ENCODE measurements at places on chromosomes 6 and 20.

GRCh38 chr6:10759884-10760329, 12.3 kb downstream of the TMEM14B start:
- no peak for DNase-seq

GRCh38 chr6:85118233-85118632, 331.6 kb upstream of the NT5E start:
- no peak for DNase-seq

DNA sequence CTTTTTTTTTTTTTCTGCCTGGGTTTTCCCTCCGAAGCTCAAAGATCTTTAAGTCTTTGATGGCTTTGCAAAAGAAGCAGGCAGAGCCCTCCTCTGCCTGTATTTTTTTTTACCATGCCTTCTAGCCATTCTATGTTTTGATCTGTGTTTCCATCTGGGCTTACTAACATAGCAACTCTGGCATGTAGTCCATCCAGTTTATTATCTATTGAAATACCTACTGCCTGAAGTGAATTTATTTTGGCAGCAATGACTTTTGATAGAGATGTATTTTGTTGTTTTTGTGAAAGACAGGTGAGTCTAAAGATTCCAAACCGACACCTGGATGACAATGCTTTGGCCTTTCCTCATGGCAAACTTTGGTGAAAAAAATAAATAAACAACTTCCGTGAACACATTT, 1157.7 kb upstream of the MAP3K7 start:
- no peak for DNase-seq

DNA sequence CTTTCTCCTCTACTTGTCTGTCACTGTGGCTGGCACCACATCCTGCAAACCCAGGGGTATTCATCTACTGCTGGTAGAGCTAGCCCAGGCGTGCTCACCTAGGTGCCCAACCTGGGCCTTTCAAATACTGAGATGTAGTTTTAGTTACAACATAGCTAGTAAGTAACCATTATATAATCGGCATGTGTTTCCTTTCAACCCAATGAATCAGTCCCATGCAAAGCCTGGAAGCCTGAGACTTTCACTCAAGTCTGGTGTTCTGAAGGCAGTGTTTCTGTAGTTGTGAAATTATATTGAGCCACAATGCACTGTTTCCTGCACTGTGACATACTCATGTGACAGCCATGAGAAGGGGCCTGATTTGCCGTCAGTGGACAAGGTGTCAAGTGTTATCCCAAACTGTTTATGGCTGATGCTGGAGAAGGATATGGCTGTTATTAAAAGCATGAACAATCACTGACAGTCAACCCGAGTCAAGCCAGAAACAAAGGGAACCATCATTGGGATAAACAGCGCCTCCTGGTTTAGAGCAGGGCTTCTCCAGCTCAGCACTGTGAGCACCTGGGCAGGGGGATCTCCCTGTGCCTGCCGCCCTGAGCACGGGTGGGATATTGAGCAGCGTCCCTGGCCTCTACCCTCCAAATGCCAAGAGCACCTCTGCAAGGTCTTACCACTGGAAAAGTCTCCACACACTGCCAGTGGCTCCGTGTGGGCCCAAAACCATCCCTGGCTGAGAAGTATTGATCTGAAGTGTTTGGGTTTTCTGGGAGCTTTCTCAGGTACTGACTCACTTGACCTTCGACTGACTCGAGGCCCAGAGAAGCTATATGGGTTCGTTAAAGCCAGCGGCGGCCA, 1.6 kb downstream of the PSMA7 start:
- DNase-seq = no peak

DNA sequence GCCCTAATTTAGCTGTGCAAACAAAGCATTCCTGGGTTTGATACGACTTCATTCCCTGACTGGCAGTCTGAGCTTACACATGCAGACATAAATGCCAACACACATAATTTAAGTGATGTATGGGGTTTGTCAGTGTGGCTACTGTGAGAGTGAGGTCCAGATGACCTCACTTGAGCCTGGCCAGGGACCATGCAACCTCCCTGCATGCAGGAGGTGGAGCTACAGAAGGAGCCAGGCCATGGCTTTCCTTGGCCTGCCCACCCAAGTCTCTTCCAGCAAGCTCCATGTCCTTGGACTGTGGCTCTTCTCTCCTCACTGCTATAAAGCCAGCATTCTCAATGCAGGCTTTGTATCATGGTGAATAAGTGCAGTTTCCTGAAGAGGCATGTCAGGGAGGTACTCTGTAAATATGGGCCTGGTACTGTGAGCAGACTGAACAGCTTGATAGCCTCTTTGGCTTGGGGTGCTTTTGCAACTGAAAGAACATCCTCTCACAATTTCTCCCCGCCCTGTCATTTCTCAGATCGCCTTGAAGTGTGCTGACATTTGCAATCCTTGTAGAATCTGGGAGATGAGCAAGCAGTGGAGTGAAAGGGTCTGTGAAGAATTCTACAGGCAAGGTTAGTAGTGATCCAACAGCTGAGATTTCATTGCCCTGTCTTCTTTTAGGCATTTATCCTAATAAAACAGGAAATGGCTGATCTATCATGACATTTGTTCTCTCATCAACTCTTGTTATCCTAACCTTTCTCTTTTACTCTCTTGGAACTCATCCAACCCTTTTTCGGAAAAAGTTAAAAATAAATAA, 69.2 kb downstream of the MTFR2 start:
- DNase-seq = no peak

DNA sequence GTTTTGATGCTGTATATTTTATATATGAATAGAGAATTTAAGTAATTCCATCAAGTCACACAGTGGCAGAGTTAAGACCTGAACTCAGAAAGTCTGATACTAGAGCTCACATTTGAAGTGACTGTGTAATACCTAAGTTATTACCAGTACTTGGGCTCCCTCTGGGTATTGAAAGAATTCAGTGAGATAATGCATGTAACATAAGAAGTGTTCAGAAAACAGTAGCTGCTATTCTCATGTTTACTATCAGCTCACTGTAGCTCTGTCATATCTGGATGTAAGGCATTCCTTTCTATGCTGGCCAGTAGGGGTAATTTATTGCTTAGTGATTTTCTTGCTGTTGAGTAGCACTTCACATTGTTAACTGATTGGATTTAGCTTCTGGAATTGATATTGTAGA, 44.6 kb downstream of the NKX2-4 start:
- DNase-seq = no peak

DNA sequence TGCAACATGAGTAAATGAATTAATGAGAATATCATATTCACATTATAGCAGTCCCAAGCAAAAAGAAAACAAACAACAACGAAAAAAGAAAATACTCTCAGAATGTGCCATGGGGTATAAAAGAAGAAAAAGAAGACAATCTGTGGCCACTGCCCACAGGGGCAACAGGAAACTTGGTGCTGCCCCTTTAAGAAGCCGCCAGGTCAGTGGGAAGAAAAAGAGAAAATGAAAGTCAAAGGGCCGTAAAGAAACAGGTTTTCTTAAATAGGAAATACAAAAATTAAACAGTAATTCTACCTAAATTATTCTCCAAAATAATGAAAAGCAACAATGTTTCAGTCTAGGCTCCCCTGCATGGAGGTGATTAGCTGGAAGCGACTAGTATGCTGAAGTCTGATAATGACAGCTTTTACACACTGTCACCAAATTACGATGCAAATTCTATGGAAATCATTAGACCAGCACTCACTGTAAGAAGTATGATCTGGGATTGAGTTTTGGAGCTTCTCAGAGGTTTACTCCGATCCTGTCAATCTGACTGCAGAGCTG, 23.6 kb downstream of the GMDS start:
- no peak for DNase-seq

GRCh38 chr20:50514750-50515149, 4.6 kb downstream of the PTPN1 start:
- no peak for DNase-seq

DNA sequence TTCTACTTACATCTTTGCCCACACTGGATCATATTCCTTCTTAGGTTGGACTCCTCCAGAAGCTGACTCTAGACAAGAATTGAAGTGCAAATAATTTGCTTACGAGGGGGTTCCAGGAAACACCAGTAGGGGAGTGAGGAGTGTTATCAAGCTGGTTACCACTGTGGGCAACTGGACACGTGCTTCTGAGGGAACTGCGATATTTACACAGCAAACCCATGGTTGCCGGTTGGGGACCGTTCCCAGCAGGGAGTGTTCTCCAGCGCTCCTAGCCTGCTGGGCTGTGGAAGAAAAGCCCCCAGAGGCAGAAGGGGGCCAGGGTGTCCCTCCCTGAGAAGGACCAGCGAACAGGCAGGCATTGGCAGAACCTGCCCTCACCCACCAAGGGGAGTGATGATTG, 21.7 kb downstream of the MDFI start:
- DNase-seq = no peak

GRCh38 chr20:39986173-39986904, 702.7 kb downstream of the MAFB start:
- no peak for DNase-seq

- no peak for DNase-seq
These were observed 236.2 kb downstream of the GRM1 start for GRCh38 chr6:146265056-146265455.

DNA sequence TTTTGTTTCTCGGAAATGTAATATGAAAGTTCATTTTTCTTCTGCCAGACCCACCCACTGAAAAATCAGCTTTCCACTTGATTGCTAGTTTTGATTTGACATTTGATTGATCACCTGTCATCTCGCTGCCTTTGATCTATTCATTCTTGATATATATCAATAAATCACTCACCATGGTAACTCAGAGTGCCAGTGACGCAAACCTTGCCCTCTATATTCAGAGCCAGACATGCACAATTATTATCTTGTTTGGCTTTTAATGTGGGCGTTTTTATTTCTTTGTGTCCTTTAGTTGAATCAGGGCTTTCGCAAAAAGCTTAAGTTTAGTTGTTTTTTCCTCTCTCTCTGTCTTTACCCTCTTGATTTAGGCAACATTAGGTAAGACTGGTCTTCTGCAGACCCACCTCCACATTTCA, 2.0 kb downstream of the TSHZ2 start:
- DNase-seq = no peak

DNA sequence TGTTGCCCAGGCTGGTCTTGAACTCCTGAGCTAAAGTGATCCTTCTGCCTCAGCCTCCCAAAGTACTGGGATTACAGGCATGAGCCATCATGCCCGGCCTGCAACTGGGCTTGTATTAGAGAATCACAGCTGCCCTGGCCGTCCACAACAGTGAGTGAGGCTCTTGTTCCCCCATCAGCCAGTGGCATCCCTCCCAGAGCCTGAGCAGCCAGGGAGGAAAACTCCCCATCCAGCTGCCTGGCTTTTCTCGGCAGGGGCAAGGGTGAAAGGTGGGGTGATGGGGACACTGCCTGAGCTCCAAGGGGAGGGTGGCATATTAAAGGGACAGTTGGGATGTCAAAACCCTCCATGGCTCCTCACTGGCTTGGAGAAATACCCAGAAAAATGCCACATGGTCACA, 185.6 kb downstream of the NFATC2 start:
- DNase-seq = no peak

DNA sequence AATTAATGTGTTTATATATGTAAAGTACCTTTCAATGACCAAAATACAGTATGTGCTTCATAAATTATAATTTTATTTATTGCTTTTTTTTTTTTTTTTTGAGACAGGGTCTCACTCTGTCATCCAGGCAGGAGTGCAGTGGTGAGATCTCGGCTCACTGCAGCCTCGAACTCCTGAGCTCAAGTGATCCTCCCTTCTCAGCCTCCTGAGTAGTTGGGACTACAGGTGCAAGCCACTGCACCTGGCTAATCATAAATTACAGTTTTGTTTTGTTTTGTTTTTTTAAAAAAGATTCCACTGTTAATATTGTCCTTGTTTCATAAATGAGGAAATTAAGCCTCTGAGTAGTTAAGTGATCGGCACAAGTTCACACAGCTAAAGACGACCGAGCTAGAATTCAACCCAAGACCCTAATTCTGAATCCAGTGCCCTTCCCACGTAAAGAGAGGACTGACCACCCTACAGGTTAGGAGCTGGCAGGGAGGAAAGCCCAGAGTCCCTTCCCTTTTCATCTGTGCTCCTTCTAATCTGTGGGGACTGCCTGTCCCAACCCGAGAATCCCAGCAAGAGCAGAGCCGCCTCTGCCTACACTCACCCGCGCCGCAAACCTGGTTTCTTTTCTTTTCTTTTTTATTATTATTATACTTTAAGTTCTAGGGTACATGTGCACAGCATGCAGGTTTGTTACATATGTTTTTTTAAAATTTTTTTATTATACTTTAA, 8.5 kb upstream of the GDF5 start:
- no peak for DNase-seq

- no peak for DNase-seq
These were observed 155.6 kb upstream of the SMLR1 start for GRCh38 chr6:130671577-130671976.

- no peak for DNase-seq
These were observed 61.3 kb upstream of the RNF24 start for GRCh38 chr20:4076671-4077070.

DNA sequence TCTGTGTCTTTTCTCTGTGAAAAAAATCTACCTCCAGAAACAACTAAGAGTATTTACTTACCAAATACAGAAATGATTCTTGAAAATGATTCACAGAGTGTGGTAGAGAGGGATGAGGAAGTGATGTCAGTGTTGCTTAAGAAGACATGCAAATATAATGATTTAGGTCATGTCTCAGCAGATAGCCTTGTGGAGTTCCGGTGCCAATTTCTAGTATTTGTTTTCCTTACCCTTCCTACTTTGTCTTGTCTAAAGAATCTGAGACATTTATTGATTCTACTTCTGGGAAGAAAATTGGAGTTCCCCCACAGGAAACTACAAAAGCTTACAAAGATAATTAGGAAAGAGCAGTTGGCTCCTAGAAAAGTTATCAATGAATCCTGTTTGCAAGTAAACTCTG, 68.8 kb downstream of the GJA1 start:
- no peak for DNase-seq

GRCh38 chr20:3693376-3693775, 11.6 kb upstream of the ADAM33 start:
- DNase-seq = no peak

DNA sequence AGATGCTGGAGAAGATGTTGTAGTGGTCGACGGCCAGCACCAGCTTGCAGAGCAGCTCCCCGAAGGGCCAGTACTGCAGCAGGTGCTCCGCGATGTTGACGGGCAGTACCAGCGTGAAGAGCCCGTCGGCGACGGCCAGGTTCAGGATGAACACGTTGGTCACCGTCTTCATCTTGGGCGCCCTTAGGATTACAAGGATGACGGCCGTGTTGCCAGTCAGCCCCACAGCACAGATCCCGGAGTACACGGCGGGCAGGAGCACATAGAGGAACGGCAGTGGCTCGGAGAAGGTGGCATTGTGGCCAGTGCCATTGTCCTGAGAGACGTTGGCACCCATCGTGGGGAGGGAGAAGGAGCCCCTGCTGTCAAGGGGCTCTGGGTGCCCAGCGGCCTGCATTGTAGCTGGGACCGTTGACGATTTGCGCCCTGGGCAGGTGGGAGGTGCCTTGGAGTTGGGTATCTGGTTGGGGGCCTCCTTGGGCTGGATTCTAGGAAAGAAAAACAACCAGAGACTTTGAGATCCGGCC, 867 bp downstream of the NPBWR2 start:
- no peak for DNase-seq
